ENCODE measurements at places on chromosomes 16 and 17. TPM values are rescaled to one million over a fixed set of nuclear protein-coding genes. Genes with fewer than 3 reads are reported as not detected.

CTRL gene
- total RNA-seq, result 6.9 TPM

ATXN7L3 gene
- total RNA-seq, result 125 TPM

LDHD gene
- 0.26 TPM for total RNA-seq

SPATA20 gene
- 20.5 TPM for total RNA-seq

TPSG1 gene
- not detected for total RNA-seq

RASL10B gene
- total RNA-seq, result 1.0 TPM

PRSS27 gene
- 1.8 TPM for total RNA-seq

- H3K4me3 ChIP-seq, result no peak overlapping the region
- no peaks in the 10 kb centered on the region for H3K36me3 ChIP-seq
- H3K4me1 ChIP-seq, result no peaks in the 10 kb centered on the region
- no peak for DNase-seq
- no peak overlapping the region for H3K27ac ChIP-seq
- no peaks in the 10 kb centered on the region for H3K27me3 ChIP-seq
These were observed 139.1 kb downstream of the CCT6B start for GRCh38 chr17:34822007-34822739.

DNA sequence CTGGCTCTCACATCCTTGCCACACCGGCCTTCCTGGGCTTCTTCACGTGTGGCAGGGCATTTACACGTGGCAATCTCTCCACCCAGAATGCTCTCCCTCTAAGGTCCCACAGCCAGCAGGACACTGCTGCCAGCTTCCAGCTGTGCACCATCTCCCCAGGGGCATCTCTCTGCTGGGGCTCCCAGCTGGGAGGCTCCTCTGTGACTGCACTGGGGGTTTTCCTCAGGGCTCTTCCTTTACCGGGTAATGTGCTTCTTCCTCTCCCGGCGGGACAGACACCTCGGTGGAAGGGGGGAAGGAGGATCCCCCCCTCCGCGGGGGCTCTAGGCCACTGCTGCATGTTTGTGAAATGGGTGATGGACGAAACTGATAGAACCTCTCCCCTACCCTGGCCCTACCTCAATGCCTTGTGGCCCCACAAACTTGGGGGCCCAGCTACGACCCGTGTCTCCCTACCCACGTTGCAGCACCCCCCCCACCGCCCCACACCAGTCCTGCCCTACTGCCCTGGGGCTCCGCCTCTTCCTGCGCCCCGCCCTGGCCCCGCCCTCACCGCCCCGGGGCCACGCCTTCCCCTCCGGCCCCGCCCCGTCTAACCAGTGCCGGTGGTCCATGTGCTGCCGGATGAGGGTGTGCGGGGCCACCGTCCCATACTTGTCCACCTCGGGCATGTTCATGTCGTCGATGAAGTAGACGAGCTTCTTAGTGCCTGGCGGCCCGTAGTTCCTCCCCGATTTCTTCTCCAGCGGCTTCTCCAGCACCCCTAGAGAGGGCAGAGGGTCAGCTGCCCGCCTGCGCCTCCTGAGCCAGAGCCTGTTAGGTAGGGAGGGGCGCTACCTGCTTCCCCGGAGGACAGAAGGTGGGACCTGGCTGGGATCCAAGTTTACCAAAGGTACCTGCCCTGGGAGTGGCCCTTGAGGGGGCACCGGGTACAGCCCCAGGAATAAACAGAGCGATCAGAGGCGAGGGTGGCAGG lies 92.6 kb downstream of the DNAH17 start:
- no peaks in the 10 kb centered on the region for H3K36me3 ChIP-seq
- peak; percentile 58 for DNase-seq
- H3K27me3 ChIP-seq, result peaks cover 5% of the 10 kb centered on the region

DNA sequence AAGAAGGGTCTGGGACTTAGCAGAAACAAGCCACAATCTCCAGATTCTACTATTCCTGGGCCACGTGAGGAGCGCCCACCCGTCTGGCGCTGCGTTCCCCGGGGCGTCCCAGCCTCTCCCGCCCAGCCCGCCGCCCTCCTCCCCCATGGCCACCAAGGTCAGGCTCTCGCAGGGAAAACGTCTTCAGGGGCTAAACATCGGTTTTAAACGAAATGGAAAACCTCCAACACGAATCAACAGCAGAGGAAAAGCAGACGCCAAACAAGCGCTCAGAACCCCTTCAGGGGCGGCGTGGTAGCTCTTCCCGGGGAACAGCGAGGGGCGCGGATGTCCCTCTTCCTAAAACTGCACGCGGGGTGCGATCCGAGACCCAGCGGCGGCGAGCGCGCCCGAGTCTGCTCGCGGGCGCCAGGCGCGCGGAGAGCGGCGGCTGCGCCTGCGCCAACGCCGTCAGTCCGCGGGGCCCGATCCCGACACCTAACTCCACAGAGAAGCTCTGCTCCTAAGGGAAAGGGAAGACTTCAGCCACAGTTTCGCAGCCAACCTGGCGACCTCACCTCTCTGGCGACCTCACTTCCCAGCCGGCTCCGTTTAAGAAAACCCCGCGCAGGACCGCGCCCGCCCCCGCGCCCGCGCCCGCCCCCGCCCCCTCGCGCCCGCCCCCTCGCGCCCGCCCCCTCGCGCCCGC lies 505 bp upstream of the COG1 start:
- peak; percentile 64 for DNase-seq
- H3K36me3 ChIP-seq, result peaks cover 7% of the 10 kb centered on the region
- no peaks in the 10 kb centered on the region for H3K27me3 ChIP-seq
- H3K4me1 ChIP-seq, result peaks cover 19% of the 10 kb centered on the region

DNA sequence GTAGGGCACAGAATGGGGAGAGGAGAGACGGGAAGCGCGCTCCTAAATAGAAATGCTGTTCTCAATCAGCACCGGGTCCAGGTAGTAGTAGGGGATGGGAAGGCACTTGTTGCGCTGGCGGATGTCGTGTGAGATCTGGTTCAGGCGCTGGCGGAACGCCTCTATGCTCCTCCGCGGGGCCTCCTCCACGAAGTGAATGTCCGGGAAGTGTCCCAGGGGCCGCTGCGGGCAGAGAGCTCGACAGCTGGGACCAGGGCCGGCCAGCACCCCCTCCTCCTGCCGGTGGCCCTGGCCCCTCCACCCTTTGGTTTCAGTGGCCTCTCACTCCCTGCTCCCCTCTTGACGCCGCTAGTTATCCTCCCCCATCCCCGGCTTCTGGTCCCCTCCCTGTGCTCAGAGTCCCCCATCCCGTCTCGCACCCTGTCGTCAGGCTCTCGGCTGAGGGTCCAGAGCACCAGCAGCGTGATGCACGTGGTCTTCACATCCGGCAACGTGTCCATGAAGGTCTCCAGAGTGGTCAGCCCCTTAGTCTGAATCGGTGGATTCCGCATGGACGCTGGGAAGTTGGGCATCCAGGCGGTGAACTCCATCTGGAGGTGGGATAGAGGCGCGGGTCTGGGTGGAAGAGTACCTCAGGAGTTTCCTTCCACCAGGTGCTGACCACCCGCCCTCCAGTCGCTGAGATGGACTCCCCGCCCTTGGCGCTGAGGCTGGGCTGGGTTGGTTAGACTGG lies 14.6 kb downstream of the ALOX12B start:
- H3K36me3 ChIP-seq, result no peaks in the 10 kb centered on the region
- no peak for DNase-seq
- H3K4me3 ChIP-seq, result peak overlapping the region; percentile 70
- H3K4me1 ChIP-seq, result peaks cover 22% of the 10 kb centered on the region
- peak overlapping the region; percentile 19 for H3K27ac ChIP-seq

DNA sequence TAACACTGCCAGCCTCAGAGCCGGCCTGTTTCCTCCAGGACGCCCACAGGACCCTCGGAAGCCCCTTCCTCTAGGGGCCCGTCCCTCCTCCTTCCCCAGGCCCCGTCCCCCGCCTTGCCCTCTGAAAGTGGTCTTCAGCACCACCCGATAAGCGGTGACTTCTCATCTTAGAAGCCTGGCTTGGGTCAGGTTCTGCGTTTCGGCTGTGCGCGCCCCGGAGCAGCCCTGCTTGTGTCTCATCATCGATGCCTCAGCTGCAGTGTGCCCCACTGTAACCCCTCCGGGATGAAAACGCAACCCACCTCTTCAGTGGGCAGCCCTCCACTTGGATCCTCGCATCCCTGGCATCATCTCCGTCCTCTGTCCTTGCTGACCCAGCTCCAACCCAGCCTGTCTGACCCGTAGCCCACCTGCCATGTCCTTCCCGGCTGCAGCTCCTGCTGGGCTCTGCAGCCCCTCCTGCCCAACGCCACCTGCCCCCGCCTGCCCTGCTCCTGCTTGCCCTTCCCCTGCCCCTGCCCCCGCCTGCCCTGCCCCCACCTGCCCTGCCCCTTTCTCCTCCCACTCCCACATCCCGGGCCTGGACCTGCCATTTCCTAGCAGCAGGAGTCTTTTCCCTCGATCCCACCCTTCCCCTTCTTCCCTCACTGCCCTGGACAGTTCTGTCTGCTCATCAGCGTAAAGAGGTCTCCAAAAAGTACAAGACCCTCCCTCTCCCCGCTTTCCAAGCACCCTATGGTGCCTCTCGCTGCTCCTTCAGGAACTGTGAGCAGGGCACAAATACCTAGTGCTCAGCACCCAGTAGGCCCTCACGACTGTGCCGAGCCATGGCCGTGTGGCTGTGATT lies 112.5 kb upstream of the CHMP6 start:
- DNase-seq, result no peak
- peak overlapping the region; percentile 59 for H3K27ac ChIP-seq
- no peaks in the 10 kb centered on the region for H3K27me3 ChIP-seq
- peaks cover 51% of the 10 kb centered on the region for H3K36me3 ChIP-seq

DNA sequence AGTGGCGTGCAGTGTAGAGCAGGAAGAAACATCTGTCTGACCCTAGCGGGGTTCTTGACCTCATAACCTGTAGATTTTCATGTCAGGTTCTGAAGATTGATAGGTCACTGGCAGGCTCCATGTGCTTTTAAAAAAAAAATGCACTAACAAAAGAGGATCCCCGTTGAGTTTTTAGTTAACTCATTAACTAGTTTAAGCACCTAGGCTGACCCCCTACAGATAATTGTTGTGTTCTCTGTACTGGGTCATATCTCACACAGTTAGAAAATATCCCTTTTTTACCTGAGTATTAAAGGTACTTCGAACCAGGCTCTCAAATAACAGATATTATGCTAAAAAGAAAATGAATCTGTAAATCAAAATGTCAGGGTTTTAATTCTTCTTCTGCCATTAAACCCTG lies 676.6 kb downstream of the CDH11 start:
- H3K4me1 ChIP-seq, result no peaks in the 10 kb centered on the region
- no peak for DNase-seq
- H3K27me3 ChIP-seq, result no peaks in the 10 kb centered on the region
- no peak overlapping the region for H3K4me3 ChIP-seq
- no peaks in the 10 kb centered on the region for H3K36me3 ChIP-seq
- no peak overlapping the region for H3K27ac ChIP-seq

DNA sequence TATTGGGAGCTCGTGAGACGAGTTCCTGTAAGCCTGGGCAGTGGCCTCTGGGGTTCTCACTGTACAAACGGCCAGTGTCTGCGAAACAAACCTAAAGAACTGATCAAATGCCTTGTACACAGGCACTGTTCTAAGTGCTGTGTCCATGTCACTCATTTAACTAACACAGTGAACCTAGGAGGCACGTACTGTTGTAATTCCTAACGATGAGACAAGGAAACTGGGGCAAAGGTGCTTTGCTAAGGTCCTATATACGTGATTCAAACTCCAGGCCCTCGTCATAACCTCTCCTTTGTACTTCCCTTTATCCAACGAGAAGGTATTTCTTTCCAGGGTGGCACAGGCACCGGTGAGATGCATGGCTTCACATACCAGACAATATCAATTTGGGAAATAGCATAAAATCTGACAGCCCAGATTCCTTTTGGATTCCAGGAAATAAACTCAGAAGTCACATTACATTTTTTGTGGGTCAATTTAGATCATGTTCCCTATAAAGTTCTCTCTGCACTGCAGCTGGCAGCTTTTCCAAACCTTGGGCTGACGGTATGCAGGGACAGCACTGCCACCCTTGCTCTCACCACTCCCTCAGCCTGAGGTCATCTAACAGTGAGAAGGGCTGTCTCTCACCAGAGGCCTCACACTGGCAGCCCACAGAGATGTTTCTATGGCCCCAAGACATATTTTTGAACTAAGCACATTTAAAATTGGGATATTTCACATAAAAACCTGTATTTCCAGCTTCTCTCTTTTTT lies 18.3 kb downstream of the GLYR1 start:
- no peak for DNase-seq
- H3K27ac ChIP-seq, result peak overlapping the region; percentile 29
- peaks cover 50% of the 10 kb centered on the region for H3K36me3 ChIP-seq
- H3K4me1 ChIP-seq, result no peaks in the 10 kb centered on the region

- H3K27ac ChIP-seq, result no peak overlapping the region
- peaks cover 16% of the 10 kb centered on the region for H3K27me3 ChIP-seq
- H3K4me3 ChIP-seq, result no peak overlapping the region
- no peak for DNase-seq
- no peaks in the 10 kb centered on the region for H3K36me3 ChIP-seq
These were observed 31.3 kb downstream of the TVP23A start for GRCh38 chr16:10787304-10787703.

DNA sequence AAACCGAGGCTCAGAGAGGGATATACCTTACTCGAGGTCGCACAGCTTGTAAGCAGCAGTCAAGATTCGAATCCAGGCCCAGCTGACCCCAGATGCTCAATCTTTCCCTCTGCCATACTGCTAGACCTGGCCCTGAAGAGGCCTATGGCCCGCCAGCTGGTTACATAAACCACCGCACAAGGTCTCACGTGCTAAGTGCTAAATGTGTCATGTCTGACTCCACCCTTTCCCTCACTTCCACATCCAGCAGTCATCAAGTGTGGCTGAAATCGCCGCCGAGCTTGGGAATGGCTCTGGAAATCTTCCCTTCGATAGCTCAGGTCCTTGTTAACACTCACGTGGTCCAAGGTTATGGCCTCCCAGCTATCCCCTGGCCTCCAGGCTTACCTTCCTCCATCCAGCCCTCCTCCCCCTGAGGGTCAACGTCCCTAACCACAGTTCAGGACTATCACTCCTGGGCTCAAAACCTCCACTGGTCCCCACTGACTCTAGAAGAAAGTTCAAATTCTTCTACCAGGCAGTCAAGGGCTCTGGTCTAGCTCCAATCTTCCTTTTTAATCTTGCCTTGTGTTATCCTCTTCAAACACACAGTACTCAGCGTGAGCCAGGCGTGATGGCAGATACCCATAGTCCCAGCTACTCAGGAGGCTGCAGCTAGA lies 3.5 kb downstream of the ZBTB4 start:
- H3K27me3 ChIP-seq, result no peaks in the 10 kb centered on the region
- DNase-seq, result no peak
- peaks cover 47% of the 10 kb centered on the region for H3K4me1 ChIP-seq
- peaks cover 2% of the 10 kb centered on the region for H3K36me3 ChIP-seq
- H3K27ac ChIP-seq, result no peak overlapping the region

- no peaks in the 10 kb centered on the region for H3K27me3 ChIP-seq
- H3K36me3 ChIP-seq, result peaks cover 4% of the 10 kb centered on the region
- peak overlapping the region; percentile 18 for H3K27ac ChIP-seq
These were observed 5.4 kb downstream of the VMP1 start for GRCh38 chr17:59712862-59713261.

- H3K36me3 ChIP-seq, result peaks cover 1% of the 10 kb centered on the region
- H3K4me3 ChIP-seq, result no peak overlapping the region
- H3K27ac ChIP-seq, result no peak overlapping the region
- H3K27me3 ChIP-seq, result peaks cover 6% of the 10 kb centered on the region
- DNase-seq, result no peak
These were observed 277.2 kb upstream of the TBX2 start for GRCh38 chr17:61122326-61122913.

DNA sequence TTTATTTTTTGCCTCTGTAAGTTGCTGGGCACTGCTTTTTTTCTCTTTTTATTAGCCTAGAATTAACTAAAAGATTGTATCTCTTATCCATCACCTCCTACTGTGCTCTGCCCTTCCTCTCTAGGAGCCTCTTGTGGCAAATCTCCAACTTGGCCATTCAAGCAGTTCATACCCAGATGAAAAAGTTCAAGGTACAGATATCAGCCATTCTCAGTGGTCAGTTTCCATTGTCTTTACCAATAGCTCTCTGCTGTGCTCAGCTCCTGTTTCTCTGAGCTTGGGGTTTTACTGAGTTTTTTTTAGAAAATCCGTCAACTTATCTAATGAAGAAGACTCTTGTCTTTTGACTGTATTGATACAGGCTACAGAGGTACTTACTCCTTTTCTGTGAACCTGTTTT lies 15.6 kb downstream of the MOSMO start:
- no peak for DNase-seq
- peaks cover 1% of the 10 kb centered on the region for H3K27me3 ChIP-seq
- peaks cover 2% of the 10 kb centered on the region for H3K36me3 ChIP-seq
- no peak overlapping the region for H3K27ac ChIP-seq
- peaks cover 11% of the 10 kb centered on the region for H3K4me1 ChIP-seq

All from activated T-helper 1 cell treated with anti-CD3 and anti-CD28 coated beads, Interleukin-12 subunit alpha, Interleukin-12 subunit beta, Interleukin-2, Interleukin-4 antibody, amounts not matched to agents 30 ng/mL and 10 ng/mL and 1 ng/mL, durations not matched to agents 14 hours and 24 hours and 36 hours (primary cell).